ENCODE measurements at places on chromosomes 12 and 14.

GRCh38 chr12:52836042-52836466 is 1.9 kb upstream of the KRT79 start:
- no peaks in the 10 kb centered on the region for H3K4me1 ChIP-seq
- H3K4me3 ChIP-seq, result no peak overlapping the region
- H3K27ac ChIP-seq, result no peak overlapping the region

DNA sequence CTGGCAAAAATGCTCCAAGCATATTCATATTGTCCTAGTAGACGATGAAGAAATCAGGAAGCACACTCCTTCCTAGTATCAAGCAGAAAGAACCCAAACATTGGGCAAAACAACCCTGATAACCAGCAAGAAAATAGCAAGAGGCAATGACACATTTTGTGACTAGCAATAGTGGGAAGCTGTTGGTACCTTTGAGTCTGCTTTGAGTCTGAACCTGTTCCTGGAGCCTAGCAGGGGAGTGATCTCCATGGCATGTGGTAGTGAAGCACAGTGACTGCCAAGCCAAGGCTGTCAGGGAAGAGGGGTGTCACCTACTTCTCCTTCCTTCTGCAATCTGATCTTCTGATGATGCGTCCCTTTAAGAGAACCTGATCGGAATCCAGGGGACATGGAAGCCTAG is 533.9 kb downstream of the VRK1 start:
- H3K4me1 ChIP-seq, result no peaks in the 10 kb centered on the region
- no peak overlapping the region for H3K27ac ChIP-seq
- DNase-seq, result no peak
- no peaks in the 10 kb centered on the region for H3K27me3 ChIP-seq
- H3K36me3 ChIP-seq, result no peaks in the 10 kb centered on the region
- no peak overlapping the region for H3K4me3 ChIP-seq

DNA sequence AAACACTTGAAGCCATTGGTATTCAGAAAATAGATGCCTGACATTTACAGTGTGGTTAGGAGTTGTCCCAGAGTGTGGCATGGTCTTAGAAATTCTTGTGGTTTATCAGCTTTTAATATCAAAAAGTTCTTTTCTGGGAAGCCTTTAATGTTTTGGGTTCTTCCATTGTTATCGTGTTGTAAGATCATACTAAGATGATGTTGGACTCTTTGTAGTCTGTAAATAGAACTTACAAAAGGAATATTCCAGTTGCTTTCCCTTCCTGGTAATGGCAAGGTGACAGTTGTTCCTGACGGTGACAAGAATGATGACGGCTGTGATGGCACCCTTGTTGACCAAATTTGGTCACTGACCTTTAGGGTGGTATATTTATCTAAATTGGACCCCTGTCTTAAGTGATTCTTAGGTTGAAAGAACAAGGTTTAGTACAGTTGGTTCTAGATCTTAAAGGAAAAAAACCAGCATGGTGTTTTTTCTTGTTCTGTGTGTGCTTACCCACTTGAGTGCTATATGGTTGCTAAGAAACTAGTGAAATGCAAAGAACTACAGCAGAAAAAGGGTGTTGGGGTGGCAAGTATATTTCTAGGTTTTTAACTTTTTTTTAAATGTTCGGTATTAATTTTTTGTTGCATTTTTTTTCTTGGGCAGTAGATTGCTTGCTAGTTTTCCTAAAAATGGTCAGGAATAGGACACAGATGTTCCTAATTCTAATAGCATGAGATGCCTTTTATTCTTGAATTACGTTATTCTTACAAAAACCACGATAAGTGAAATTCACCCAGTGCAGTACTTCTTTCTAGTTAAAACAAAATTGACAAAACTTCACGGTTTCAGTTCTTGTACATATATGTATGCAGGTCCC is 2.1 kb downstream of the ATP2A2 start:
- H3K4me3 ChIP-seq, result peak overlapping the region; percentile 93
- DNase-seq, result no peak

DNA sequence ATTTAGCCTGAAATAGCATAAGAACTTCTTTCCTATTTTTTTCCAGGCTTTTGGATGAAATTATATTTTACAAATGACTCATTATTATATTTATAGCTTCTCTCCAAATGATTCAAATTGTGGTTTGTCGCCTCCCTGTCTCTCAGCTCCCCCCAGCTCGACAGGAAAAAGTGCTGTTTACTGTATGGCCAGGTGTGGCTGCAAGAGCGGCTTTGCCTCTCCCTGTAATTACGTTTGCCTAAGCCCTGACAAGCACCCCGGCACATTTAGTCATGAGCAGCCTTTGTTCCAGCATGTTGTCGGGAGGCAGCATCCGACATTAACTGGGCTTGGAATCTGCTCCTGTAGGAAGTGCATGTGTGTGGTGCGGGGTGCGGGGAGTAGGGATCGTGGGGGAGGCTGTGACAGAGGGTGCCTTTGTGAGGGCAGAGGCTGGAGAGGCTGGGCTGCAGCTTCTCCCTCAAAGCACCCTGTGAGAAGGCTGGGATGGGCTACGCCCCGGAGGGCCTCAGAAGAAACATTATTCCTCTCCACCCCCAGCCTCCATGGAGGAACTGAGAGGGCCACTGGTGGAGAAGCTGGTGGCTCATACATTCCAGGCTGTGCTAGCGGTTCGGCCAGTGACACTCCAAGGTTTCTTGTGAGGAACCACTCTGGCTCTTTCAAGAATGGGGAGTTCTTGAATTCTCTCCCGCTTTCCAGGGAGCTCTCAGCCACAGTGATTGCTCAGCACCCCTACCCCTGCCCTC is 42.1 kb upstream of the CTDSP2 start:
- peak overlapping the region; percentile 4 for H3K4me3 ChIP-seq
- no peaks in the 10 kb centered on the region for H3K36me3 ChIP-seq
- peaks cover 12% of the 10 kb centered on the region for H3K4me1 ChIP-seq
- DNase-seq, result no peak

DNA sequence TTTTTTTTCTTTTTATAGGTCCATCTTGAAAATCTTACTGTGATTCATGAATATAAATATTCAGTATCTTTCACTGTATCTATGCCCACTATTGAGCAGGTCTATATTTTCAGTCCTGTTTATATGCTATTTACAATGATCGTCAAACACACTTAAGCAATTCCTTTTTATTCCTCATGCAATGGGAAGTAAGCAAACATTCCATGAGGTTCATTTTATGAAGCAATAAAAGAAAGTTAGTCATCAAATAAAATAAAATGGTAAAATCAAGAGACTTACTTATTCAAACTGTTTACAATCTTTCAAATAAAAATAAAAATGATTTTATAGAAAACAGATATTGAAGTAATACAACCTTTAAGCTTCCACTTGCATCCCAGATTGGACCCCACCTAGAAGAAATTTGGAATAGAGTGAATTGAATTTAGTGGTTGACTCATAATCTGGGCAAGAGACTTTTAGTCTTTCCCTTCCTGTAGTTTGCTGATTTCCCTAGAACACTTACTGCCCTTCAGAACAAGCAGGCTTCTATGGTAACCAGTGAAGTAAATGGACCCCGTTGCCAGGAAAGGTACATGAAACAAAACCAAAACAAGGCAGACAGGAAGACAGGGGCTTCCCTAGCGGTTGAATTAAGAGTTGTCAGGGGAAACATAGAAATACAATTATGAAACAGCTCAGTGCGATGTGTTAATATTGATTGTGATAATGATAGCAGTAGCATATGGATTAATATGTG is 241.0 kb upstream of the ATP2B1 start:
- H3K27ac ChIP-seq, result no peak overlapping the region
- no peak overlapping the region for H3K4me3 ChIP-seq
- no peaks in the 10 kb centered on the region for H3K27me3 ChIP-seq
- DNase-seq, result no peak
- H3K4me1 ChIP-seq, result peaks cover 6% of the 10 kb centered on the region

- DNase-seq, result no peak
- H3K27ac ChIP-seq, result no peak overlapping the region
- no peaks in the 10 kb centered on the region for H3K4me1 ChIP-seq
- H3K4me3 ChIP-seq, result no peak overlapping the region
- H3K36me3 ChIP-seq, result no peaks in the 10 kb centered on the region
- no peaks in the 10 kb centered on the region for H3K27me3 ChIP-seq
These were observed 6.6 kb downstream of the PDE6H start for GRCh38 chr12:14979468-14979867.

DNA sequence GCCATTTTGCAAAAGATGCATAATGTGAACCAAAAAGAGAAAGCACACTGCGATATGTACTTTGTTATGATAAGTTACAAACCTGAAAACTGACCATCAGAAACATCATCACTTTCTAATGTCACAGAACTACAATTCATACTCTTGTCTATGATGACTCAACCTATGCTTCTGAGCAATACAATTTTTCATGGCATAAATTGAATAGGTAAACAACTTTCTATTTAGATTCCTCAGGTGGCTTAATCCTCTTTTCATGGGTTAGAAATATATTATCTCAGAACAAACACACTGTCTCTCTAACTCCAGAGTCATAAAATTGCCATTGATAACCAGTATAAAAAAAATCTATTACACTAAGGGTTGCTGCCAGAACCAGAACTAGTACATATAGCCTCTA is 1715.0 kb upstream of the FLRT2 start:
- no peak overlapping the region for H3K4me3 ChIP-seq
- H3K4me1 ChIP-seq, result no peaks in the 10 kb centered on the region
- no peaks in the 10 kb centered on the region for H3K27me3 ChIP-seq

- H3K27me3 ChIP-seq, result no peaks in the 10 kb centered on the region
- peaks cover 10% of the 10 kb centered on the region for H3K36me3 ChIP-seq
- H3K27ac ChIP-seq, result no peak overlapping the region
- no peak overlapping the region for H3K4me3 ChIP-seq
- H3K4me1 ChIP-seq, result peaks cover 7% of the 10 kb centered on the region
These were observed 3.7 kb downstream of the PSMB11 start for GRCh38 chr14:23045419-23046357.

DNA sequence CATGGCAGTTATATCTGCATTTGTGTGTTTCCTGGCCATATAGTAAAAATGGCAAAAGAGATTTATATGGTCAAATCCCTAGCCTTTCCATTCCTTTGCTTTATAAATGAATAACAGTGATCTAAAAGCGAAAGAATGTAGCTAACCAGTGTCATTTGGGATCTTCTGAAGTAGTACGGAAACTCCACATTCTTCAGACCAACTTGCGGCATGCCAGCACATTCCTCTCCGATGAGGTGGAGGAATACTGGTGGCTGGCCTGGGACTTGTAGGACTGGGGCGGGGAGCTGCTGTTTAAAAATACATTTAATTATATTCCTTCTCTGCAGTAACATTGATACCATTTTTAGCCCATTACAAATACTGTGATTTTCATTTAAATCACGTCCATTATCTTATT is 85.3 kb downstream of the SAMD4A start:
- H3K4me3 ChIP-seq, result no peak overlapping the region
- no peaks in the 10 kb centered on the region for H3K27me3 ChIP-seq
- peak overlapping the region; percentile 37 for H3K27ac ChIP-seq

GRCh38 chr14:92190768-92191167 is 69.0 kb downstream of the CPSF2 start:
- no peak for DNase-seq
- no peaks in the 10 kb centered on the region for H3K27me3 ChIP-seq
- H3K4me3 ChIP-seq, result no peak overlapping the region
- no peaks in the 10 kb centered on the region for H3K36me3 ChIP-seq
